ENCODE measurements at places on chromosomes 3 and 15. TPM values are rescaled to one million over a fixed set of nuclear protein-coding genes. Genes with fewer than 3 reads are reported as not detected.

Gene ABI3BP
- 21.2 TPM for total RNA-seq

Gene GOLGA6D
- total RNA-seq: not detected

Gene C3orf18
- total RNA-seq: 22.7 TPM

Gene RHOV
- not detected for total RNA-seq

Gene CP
- 0.33 TPM for total RNA-seq

Gene CYP11A1
- total RNA-seq: 1.0 TPM

Gene TIMP4
- total RNA-seq: 15.6 TPM

Gene ANKDD1A
- total RNA-seq: 9.2 TPM

Gene RLBP1
- not detected for total RNA-seq

Gene TNNC1
- not detected for total RNA-seq

Gene ENTPD3
- not detected for total RNA-seq

Gene KLHL6
- not detected for total RNA-seq

Gene PTH1R
- 0.66 TPM for total RNA-seq

Gene SLC9C1
- not detected for total RNA-seq

Gene CRELD1
- total RNA-seq: 16.0 TPM

Gene TMEM44
- 15.7 TPM for total RNA-seq

Gene TNFSF10
- 9.7 TPM for total RNA-seq

Gene ATP10A
- total RNA-seq: 5.8 TPM

Gene MYZAP
- not detected for total RNA-seq

Gene BRK1
- 118 TPM for total RNA-seq

Gene ONECUT1
- total RNA-seq: not detected

Gene LTK
- 0.58 TPM for total RNA-seq

Gene CSPG5
- total RNA-seq: under 0.01 TPM

Gene ESYT3
- not detected for total RNA-seq

Gene CCDC39
- total RNA-seq: 0.17 TPM

Gene MUC13
- not detected for total RNA-seq

Gene GCNT3
- 1.7 TPM for total RNA-seq

Gene PIF1
- 5.0 TPM for total RNA-seq

Gene DGKG
- total RNA-seq: 0.87 TPM

Gene COLQ
- 0.66 TPM for total RNA-seq

Gene IQCH
- total RNA-seq: 8.7 TPM

Gene TMEM207
- not detected for total RNA-seq

Gene GOLGA8N
- total RNA-seq: 5.2 TPM

Gene GP9
- not detected for total RNA-seq

Gene LEKR1
- 0.50 TPM for total RNA-seq

Gene P2RY13
- total RNA-seq: not detected

Gene OR4F6
- total RNA-seq: not detected

Gene DET1
- 8.1 TPM for total RNA-seq

Gene HAPLN3
- 0.87 TPM for total RNA-seq

Gene A4GNT
- total RNA-seq: not detected

All from smooth muscle cell of trachea (primary cell).